ENCODE measurements at places on chromosomes 4 and X.

- DNase-seq, result no peak
Measured at GRCh38 chrX:94942603-94943002, 1268.6 kb downstream of the FAM133A start.

GRCh38 chr4:154660052-154660451 lies 47.6 kb upstream of the FGG start:
- no peak for DNase-seq

- DNase-seq, result no peak
Measured at GRCh38 chrX:94662689-94663088, 988.7 kb downstream of the FAM133A start.

- no peak for DNase-seq
Measured at GRCh38 chr4:137656661-137657060, 124.4 kb upstream of the PCDH18 start.

DNA sequence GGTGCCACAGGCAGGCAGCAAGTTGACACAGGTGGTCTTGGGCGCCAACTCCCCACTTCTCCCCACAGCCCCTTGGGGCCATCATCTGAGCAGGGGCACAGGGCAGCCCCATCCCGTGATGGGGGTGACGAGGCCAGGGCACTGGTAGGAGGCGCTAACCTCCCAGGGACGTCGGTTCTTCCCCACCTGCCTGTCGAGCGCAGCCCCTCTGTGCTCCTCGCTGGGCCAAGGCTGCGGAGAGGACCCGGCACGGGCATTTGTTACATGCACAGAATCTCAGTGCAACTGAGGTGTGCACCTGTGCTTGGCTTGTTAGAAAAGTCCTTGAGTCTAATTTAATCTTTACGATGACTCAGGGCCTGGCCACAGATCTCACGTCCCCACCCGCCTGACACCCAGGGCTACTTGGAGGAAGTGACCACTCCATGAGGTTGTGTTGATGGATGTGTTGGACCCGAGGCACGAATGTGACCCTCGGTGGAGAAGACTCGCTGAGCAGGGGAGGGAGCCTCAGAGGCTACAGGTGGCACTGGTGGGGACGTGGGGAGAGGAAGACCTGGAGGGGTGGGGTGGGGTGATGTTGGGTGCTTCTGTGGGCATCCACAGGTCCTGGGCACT lies 3.1 kb upstream of the SH3TC1 start:
- no peak for DNase-seq

DNA sequence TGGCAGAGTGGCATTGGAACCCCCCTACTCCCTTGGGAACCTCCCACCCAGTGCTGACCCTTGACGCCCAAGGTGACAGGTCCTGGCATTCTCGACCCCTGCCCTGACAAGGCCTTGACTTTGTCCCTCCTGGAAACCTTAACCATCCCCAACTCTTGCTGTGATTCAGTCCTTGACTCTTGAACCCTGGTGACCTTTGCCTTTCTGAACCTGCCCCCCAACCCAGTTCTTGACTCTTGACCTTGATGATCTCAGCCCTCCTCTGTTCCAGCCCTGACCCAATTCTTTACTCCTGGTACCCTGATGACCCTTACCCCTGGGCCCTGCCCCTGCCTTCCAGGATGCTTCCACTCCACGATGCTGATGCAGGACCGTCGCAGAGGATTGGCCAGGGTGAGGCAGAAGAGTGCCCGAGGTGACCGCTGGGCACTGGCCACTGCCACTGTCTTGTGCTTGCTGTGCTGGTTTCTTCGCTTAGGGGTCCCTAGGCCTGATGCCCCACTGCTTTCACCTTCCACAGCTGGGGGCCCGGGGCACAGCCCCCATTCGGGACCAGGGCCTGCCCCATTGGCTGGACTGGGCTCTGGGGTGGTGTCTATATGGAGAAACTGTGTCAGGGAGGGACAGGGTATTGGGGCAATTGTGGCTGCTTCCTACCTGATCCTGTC lies 1.7 kb downstream of the CACNA1F start:
- DNase-seq, result no peak

DNA sequence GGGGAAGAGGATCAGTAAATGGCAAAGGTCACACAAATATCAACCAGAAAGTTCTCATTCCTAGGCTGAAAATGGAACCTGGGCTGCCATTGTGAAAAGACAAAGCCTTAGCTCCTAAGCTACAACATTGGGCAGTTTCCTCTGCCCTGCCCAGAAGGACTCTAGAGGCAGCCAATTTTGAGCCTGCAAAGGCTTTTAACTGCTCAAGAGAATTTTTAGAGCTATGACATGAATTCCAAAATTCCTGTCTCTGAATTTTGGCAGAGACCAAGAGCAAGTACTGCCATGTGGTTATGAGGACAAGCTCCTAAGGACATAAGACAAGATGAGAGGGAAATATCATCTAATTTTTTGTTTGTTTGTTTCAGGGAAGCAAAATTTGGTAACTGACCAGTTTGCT lies 29.6 kb upstream of the IGFBP7 start:
- DNase-seq, result no peak

DNA sequence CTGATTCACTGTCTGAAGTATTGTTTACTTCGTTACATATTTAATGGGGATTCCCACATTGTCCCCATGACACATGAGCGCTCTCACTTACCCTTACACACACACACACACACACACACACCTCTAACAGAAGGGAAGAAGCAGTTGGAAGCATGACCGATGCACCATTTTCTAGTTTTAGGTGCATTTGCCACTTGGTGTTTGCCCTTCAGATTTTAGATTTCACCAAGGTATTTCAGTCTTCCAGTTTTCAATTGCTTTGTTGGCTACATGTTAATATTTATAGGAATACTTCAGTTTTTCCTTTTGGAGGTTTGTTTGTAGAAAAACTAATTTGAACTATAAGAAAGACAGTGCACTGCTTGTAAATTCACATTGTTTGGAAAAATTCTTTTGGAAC lies 3.1 kb downstream of the POU4F2 start:
- DNase-seq, result no peak

DNA sequence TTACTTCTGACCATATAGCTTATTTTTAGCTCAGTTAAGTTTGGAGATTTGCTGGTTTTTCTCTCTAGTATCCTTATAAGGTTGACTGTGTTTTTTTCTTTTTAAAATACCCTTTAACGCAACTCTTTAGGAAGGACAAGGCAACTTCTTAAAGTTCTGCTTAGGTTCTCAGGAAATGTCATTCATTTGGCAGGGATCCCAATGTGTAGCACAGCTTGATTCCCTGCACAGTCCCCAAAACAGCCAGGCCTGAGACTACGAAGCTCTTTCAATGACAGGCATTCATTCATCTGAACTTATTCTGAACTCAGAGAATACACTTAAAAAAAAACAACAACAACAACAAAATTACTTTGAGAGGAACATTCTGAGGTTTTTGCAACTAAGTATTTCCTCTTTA lies 1765.8 kb downstream of the PCDH7 start:
- no peak for DNase-seq

DNA sequence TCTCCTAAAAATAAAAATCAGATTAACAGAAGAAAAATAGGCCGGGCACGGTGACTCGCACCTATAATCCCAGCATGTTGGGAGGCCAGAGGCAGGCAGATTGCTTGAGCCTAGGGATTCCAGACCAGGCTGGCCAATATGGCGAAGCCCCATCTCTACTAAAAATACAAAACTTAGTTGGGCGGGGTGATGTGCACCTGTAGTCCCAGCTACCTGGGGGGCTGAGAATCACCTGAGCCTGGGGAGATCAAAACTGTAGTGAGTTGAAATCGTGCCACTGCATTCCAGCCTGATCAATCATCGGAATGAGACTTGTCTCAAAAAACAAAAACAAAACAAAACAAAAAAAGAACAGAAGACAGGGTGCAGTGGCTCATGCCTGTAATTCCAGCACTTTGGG lies 32.8 kb upstream of the NOCT start:
- no peak for DNase-seq

- no peak for DNase-seq
Measured at GRCh38 chr4:25223802-25224375, 9.9 kb upstream of the PI4K2B start.

GRCh38 chrX:112851161-112851779 lies 10.6 kb upstream of the AMOT start:
- no peak for DNase-seq

GRCh38 chr4:26287756-26288155 lies 33.1 kb upstream of the RBPJ start:
- DNase-seq, result no peak

DNA sequence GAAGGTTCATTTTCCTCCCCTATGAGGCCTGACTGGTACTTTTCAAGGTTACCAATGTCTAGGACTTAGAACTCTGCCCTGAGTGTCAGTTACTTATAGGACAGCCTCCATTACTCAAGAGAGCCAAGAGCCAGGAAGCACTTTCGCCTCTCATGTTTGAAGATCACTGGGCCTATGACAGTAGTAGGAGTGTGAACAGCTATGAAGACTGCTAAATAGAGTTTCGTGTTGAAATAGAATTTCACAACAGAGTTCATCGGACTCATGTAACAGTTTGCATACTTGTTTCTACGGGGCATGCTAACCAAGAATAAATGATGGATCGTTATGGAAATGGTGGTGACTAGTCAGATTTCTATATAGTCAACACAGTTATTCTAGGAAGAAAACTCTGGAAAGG lies 97.8 kb upstream of the GPC4 start:
- DNase-seq, result no peak

GRCh38 chr4:158025131-158025530 lies 147.7 kb downstream of the GASK1B start:
- no peak for DNase-seq

DNA sequence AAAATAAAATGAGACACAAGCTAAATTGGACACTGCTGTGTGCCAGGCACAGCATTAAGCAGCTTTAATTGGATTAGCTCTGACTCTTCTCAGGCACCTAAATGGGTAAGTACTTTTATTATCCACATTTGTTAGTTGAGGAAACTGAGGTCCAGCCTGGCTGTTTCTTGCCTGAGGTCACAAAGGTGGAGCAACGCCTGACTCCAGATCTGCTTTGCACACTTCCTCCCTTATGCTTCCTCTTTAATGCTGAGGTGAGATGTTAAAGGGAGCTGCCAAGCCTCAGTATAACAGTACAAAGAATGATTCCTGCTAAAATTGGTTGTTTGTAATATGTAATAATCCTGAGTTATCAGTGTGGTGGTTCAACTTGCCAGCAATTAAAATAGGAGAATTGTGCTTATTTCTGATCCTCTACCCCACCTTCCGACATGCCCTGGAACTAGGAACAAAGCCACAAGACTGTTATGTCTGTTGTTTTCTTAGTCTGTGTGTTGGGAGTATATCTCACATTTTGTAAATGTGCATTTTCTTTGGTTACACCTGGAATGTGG lies 74.4 kb downstream of the AFF1 start:
- no peak for DNase-seq

DNA sequence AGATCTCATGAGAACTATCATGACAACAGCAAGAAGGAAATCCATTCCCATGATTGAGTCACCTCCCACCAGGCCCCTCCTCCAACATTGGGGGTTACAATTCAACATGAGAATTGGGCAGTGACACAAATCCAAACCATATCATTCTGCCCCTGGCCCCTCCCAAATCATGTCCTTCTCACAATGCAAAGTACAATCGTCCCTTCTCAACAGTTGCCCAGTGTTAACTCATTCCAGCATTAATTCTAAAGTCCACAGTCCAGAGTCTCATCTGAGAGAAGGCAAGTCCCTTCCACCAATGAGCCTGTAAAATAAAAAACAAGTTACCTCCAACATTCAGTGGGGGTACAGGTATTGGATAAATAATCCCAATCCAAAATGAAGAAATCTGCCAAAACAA lies 14.9 kb upstream of the CLDN34 start:
- no peak for DNase-seq

- DNase-seq, result no peak
Measured at GRCh38 chr4:140004922-140005627, 148.9 kb downstream of the MAML3 start.

- DNase-seq, result no peak
Measured at GRCh38 chr4:53100501-53101190, 238.5 kb downstream of the RASL11B start.

DNA sequence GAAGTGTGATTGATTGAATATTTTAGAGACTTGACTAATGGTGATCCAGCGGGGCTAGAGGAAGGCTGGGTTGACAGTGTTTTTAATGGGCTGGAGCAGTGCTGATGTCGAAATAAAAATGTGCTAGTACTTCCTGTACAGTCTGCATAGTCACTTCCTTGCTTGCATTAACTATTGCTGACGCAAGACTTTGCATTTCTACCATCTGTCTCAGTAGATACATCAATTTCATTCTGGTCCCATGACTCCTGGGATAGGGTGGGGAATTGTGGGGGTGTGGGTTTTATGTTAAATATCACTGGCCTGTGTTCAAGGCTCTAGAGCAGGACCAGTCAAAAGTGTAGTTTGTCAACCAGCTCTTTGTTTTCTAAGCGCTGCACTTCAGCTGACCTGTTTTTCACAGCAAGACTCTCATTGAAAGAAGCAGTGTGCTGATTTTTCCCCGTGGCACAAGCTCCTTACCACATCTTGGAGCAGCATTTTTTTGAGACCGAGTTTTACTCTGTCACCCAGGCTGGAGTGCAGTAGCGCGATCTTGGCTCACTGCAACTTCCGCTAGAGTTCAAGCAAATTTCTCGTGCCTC lies 35.2 kb upstream of the PHEX start:
- DNase-seq, result no peak

DNA sequence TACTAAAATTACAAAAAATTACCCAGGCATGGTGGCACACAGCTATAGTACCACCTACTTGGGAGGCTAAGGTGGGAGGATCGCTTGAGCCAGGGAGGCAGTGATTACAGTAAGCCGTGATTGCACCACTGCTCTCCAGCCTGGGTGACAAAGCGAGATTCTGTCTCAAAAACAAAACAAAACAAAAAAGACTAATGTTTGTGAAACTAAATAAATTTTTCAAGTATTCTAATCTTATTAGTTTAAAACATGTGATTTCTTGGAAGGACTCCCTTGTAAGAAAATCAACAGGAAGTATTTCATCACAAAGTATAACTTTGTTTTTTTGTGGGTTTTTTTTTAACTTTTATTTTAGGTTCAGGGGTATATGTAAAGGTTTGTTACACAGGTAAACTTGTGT lies 89.6 kb downstream of the EGF start:
- DNase-seq, result no peak

DNA sequence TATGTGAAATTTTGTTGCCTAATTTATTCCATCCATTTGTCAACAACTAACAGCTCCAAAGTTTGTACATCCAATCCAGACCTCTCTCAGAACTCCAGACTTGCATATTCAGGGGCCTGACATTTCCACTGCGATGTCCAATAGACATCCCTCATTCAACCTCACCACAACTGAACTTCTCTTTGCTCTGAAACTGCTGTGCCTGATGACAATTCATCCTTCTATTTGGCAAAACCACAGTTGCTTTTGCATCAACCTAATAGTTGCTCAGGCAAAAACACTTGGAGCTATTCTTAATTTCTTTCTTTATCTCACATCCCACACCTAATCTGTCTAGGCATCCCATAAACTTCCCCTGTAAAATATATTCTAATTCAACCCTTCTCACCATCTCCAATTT lies 56.5 kb downstream of the ANTXR2 start:
- DNase-seq, result no peak

GRCh38 chr4:103692615-103693014 lies 27.2 kb downstream of the TACR3 start:
- no peak for DNase-seq

DNA sequence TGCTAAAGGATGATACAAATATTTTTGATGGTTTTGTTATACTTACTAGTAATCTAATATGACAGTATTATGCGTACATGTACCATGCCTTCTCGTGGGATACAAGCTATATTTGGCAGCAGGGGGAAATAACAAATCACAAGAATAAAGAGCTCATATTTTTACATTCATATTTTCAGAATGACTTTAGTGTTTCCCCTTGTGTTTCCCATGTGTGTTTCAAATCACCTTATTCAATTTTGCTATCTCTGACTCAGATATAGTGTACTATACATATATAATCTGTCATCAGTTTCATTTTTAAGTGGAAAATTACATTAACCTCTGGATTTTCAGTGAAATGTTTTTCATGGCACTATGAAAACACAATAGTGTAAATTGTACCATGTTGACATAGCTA lies 146.8 kb downstream of the RPA4 start:
- no peak for DNase-seq

All from activated naive CD8-positive, alpha-beta T cell treated with anti-CD3 and anti-CD28 coated beads, Interleukin-2, amount 50 U/mL, for 24 hours (primary cell).